ENCODE measurements at places on chromosomes 1 and 21.

- no peak for DNase-seq
Observed at GRCh38 chr21:23982546-23982945, 1624.7 kb downstream of the MRPL39 start.

DNA sequence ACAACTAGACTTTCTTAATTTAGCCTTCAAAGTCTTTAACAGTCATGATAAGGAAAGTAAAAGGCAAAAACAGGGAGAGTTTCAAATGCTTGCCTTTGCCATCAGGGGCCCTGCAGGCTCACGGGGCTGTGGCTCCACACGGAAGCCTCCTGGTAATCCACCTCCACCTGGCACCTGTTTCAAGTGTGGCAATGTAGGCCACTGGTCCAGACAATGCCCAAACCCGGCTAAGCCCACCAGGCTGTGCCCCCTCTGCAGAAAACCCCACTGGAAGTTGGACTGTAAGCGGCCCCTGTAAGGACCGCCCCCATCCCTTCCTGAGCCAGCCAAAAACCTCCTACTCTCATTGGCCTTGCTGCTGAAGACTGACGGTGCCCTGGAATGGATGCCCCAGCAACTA is 32.5 kb downstream of the VN1R5 start:
- DNase-seq, result no peak

DNA sequence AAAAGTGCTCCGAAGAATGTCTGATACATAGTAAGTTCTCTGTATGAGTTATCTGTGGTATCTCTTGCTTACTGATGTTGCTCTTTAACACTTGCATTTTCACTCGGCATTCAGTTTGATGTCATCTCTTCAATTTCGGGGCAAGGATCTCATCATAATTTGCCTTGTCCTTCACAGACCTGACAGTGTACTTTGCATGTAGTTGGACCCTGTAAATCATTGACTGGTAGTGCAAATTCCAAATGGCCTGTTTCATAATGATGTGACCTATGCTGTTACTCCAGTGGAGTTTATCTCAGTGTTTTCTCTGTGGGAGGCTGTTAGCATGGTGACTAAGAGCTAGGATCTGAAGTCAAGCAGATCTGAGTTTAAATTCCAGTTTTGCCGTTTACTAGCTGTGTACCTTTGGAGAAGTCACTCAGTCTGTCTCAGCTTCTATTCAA is 34.2 kb upstream of the ABCD3 start:
- DNase-seq, result no peak

DNA sequence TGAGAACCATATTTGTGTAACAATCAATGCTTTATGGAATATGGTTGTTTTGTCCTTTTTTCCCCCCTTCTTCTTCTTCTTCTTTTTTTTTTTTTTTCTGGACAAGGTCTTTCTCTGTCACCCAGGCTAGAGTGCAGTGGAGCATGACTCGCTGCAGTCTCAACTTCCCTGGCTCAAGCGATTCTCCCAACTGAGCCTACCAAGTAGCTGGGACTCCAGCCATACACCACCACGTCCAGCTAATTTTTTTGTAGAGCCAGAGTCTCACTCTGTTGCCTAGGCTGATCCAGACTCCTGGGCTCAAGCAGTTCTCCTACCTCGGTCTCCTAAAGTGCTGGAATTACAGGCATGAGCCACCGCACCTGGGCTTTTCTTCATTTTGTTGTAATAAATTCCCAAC is 86.7 kb downstream of the FMN2 start:
- DNase-seq, result no peak

- no peak for DNase-seq
Observed at GRCh38 chr1:202616355-202616915, 93.8 kb downstream of the SYT2 start.

DNA sequence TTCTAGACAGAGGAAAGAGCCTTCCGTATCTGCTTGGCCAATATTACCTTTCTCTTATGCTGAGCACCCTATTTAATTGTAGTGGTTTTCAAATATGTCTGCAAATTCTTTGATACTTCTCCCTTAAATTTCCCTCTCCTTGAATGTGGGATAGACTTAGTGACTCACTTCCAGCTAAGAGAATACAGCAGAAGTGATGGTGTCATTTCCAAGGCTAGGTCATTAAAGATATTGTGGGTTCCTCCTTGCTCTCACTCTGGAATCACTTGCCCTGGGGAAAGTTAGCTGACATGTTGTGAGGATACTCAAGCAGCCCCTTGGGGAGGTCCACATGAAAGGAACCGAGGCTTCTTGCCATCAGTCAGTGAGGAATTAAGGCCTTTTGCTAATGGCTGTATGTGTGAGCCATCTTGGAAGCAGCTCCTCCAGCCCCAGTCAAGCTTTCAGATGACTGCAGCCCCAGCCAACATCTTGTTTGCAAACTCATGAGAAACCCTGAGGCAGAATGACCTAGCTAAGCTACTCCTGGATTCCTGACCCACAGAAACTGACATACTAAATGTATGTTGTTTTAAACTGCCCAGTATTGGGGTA is 8.1 kb upstream of the CITED4 start:
- no peak for DNase-seq

GRCh38 chr1:213446496-213446895 is 395.5 kb downstream of the RPS6KC1 start:
- DNase-seq, result no peak

DNA sequence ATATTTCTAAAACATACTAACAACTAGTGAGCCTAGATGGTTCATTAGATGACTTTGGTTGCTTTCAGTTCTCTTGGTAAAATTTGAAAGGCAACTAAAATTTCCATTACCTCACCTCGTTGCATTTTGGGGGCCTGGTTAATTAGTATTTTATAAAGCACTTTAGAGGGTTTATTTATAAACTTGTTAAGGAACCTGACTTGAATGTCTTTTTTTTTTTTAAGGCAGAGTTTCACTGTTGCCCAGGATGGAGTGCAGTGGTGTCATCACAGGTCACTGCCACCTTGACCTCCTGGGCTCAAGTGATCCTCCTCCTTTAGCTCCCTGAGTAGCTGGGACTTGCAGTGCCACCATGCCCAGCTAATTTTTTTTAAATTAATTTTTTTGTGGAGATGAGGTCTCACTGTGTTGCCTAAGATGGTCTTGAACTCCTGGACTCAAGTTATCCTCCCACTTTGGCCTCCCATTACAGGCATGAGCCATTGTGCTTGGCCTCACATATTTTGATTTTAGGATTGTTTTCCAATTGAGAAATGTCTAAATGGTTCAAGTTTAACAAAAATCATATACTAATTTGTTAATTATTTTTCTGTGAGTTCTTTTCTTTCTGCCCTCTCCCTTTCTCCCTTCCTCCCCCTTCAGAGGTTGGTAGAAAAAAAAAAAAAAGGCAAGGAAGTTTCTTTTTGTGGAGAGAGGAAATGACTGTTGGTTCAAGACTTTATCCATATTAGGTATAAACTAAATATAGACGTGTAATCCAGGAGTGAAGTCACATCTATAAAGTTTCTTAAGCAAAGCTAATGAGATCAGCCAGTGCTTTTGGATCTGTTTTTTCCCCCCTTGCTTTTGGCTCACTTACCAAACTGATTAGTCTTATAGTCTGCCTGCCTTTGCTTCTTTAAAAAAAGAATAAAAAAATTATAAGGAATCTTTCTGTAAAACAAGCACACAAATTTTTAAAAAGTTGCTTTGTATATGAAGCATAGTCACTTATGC is 24.7 kb downstream of the CLIC4 start:
- DNase-seq, result no peak

- peak; percentile 20 for DNase-seq
Observed at GRCh38 chr1:235503403-235504121, 690 bp downstream of the B3GALNT2 start.

GRCh38 chr1:225666495-225666894 is 13.6 kb upstream of the ENAH start:
- no peak for DNase-seq
